ENCODE measurements at places on chromosomes 11 and 22.
A peak's percentile ranks its signal among the peaks of the same experiment; 100 is the strongest.

GRCh38 chr11:59172345-59173079 is 580 bp downstream of the DTX4 start:
- DNase-seq = no peak

GRCh38 chr11:75667255-75667830 is 1.5 kb downstream of the MAP6 start:
- no peak for DNase-seq

DNA sequence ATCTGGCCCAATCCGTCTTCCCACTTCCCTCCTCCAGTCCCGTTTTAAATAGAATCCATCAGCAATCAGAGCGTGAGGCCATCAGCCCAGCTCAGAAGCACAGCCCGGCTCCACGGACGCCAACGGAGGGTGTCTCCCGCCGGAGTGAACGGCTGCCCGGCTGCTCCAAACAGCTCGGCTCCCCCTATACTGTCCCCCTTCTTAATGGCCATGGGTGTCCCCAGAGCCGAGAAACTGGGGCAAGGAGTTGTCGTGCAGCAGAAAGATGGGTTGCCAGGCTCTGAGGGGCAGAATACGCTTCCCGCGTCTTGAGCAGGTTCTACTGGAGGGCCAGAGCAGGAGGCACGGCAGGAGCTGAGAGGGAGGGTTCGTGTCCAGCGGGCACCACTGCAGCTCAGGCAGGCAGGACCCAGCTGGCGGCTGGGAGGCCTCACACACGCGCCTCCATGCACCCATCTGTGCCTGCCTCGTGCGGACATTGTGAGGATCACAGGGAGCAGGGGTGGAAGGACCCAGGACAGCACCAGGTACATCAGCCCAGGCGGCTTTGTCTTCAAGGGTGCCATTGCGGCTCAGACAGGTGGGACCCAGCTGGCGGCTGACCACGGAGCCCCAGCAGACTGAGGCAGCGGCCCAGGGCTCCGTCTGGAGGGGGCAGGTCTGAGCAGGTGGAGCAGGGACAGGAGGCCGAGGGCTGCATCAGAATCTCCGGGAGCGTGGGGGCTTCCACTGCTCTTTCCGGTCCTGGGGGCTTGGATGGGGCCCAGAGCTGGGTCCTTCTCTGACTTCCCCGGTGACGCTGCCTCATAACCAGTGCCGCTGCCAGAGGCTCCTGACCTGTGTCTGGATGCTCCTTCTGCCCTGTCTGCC is 882.7 kb downstream of the BRD1 start:
- no peak for DNase-seq

GRCh38 chr11:40314327-40314726 is 1145.1 kb downstream of the LRRC4C start:
- no peak for DNase-seq

DNA sequence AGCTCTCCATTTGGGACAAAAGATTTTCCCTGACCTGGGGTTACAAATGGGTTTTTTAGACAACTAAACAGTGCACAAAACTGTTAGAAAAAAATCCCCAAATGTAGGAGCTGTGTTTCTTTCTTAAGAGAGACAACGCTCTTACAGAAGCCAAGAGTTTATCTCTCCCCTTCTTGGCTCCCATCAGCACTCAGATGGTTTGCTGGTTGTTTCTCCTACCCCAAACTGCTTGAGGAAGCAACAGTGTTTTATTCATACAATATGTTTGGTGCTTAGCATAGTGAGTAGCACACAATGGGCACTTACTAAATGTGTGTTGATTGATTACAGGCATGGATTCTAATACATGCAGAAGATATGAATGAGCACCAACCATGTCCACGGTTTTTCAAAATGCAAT is 209.5 kb upstream of the ANO5 start:
- no peak for DNase-seq

- DNase-seq = no peak
These were observed 1.0 kb downstream of the CUL5 start for GRCh38 chr11:108009497-108010370.

- DNase-seq = no peak
These were observed 623.6 kb downstream of the BRD1 start for GRCh38 chr22:49203859-49204598.

GRCh38 chr11:26901162-26901561 is 92.8 kb upstream of the FIBIN start:
- no peak for DNase-seq

GRCh38 chr11:16402654-16403447 is 46.5 kb upstream of the SOX6 start:
- no peak for DNase-seq

GRCh38 chr11:5297721-5298323 is 3.9 kb downstream of the OR51B4 start:
- DNase-seq = no peak

GRCh38 chr11:68328374-68329091 is 16.1 kb downstream of the LRP5 start:
- no peak for DNase-seq

DNA sequence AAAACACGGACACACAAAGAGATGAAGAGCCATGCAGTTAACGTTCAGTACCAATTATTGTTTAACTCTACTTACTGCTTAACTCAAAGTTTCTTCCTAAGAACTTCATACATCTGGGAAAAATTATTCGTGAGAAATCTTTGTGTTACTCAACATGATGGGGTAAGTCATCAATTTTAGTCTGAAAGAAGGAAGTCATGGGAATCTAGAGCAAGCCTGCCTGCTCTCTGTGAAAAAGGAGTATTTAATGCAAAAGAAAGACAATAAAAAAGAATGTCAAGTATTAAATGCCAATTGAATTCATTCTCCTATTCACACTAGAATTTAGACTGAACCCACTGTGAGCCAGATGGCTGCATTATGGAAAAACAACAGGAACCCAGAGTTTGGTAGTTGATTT is 16.0 kb downstream of the TMEM123 start:
- no peak for DNase-seq

DNA sequence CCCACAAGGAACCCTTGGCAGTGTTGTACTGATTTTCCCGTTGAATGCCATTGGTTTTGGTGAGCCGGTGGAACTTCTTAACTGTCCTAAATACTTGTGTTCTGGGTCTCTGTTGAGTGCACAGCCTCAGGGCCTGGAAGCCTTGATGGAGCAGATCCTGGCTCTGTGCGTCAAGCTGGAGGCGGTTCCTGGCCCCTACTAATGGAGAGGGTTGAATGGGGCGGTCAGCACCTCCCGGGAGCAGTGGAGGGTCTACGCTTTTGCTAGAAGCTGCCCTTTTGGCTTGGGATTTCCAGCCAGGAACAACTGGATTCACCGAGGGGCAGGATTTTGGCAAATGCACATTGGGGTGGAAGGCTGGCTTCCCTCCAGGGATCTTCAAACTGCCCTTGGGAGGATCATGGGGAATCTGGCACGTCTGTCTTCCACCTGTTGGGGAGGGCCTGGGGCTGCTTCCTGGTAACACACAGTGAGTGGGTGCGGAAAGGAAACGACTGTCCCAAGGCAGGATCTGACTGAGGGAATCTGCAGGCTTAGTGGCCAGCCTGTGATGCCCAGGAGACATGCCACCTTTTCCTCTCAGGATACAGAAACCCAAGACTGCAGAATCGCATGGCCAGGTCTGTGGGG is 6.9 kb upstream of the OSBPL5 start:
- DNase-seq = no peak

- DNase-seq = no peak
These were observed 4.2 kb upstream of the PIM3 start for GRCh38 chr22:49956418-49956770.

GRCh38 chr11:122004446-122004845 is 111.6 kb downstream of the BLID start:
- no peak for DNase-seq

DNA sequence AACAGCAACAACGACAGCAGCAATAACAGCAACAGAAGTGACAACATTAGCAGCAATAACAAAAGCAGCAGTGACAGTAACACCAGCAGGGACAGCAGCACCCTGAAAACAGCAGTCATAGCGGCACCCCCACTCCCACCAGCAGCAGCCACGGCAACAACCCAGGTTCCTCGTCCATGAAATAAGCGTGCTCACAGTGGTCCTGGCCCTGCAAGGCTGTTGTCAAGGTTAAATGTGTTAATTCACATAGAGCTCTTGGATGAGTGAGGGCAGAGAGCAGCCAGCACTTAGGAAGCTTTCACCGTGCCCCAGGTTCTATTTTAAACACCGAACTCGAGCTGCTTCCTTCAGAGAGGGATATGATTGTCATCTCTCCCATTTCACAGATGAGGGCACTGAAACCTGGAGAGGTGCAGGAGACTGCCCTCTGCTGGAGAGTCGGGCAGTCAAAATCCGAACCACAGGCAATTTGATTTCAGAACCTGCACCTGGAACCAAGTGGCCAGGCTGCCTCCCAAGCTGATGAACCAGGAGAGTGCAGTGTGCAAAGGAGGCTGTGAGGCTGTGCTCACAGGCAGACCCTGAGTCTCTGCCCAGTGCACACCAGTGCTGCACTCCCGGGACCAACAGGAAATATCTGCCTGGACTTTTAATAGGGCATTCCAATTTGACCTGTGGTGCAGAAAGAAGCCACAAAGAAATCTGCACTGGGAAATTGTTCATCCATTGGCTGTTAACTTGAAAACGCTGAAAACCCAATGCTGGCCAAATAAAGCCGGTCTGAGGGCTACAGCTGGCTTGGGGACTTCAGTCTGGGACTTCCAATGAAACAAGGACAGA is 22.9 kb upstream of the FGF3 start:
- DNase-seq = no peak

GRCh38 chr11:25992294-25992693 is 339.6 kb upstream of the ANO3 start:
- no peak for DNase-seq

- no peak for DNase-seq
These were observed 640.6 kb downstream of the TBC1D22A start for GRCh38 chr22:47402876-47403525.

DNA sequence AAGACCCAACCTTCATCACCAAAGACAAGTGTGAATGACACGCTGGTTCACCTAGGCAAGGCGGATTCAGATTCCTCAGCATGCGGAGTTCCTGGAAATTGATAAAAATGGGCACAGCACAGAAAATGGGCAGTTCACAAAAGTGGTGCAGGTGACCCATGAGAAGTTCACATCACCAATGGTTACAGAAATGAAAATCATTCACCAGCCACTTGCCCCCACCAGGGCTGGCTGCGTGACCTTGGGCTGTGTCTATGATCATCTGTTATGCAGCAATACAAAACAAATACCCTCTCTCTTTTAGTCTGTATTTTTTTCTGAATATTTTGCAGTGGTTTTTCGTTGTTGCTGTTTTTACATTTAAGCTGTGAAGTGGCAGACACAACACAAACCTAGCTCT is 415.9 kb downstream of the TBC1D22A start:
- DNase-seq = no peak

DNA sequence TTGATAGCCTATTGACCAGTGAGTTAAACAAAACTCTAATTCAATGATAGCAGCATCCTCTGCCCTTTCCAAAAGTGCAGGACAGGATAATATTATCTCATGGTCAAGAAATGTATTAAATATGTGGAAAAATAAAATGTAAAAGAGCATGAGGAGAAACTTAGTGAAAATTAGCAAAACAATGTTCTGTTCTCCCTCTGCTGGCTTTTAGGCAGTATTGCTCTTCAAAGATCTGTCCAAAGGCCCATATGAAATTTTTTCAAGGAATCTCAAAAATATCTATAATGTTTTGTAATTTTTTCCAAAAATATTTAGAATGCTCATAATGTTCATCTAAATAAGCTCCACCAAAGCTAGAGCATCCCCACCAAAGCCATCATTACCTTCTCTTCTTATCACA is 8.3 kb upstream of the ARL14EP start:
- no peak for DNase-seq

GRCh38 chr22:49353235-49353634 is 474.4 kb downstream of the BRD1 start:
- no peak for DNase-seq

- no peak for DNase-seq
These were observed 999 bp downstream of the FGF3 start for GRCh38 chr11:69818231-69818602.

- no peak for DNase-seq
These were observed 585 bp downstream of the ARHGEF12 start for GRCh38 chr11:120336641-120337354.

GRCh38 chr11:2201542-2201941 is 29.9 kb upstream of the TH start:
- no peak for DNase-seq

DNA sequence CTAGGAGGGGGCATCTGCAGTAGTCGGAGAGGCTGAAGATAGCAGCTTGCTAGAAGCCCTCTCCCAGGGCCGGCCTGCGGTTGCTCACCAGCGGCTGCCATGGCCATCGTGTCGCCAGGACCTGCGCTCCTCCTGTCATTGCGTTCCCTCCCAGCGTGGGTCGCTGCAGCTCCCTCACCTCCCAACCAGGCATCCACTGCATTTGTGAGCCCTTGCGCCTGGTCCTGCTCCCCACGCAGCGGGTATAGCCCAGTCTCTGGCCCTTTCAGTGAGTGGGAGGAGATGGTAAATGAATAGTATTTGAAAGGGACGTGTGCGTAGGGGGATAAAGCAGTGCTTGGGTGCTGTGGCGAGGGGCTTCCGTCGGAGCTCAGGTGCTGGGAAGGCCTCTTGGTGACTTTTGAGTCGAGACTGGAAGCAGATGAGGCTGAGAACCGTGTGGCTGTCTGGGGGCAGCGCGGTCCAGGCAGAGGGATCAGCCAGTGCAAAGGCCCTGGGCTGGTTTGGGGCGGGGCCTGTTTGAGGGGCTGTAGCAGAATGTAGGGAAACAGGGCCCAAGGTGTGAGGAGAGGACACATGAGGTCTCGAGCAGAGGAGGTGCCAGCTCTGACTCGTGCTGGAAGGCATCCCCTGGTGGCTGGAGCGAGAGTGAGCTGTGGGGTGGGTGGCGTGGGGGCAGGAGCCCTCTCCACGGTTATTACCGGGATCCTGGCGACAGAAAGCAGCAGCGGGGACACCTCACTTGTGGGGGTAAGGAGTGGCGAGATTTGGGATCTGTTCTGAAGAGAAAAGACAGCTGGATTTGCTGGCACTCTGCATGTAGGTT is 39.3 kb downstream of the LRP5 start:
- DNase-seq = no peak

DNA sequence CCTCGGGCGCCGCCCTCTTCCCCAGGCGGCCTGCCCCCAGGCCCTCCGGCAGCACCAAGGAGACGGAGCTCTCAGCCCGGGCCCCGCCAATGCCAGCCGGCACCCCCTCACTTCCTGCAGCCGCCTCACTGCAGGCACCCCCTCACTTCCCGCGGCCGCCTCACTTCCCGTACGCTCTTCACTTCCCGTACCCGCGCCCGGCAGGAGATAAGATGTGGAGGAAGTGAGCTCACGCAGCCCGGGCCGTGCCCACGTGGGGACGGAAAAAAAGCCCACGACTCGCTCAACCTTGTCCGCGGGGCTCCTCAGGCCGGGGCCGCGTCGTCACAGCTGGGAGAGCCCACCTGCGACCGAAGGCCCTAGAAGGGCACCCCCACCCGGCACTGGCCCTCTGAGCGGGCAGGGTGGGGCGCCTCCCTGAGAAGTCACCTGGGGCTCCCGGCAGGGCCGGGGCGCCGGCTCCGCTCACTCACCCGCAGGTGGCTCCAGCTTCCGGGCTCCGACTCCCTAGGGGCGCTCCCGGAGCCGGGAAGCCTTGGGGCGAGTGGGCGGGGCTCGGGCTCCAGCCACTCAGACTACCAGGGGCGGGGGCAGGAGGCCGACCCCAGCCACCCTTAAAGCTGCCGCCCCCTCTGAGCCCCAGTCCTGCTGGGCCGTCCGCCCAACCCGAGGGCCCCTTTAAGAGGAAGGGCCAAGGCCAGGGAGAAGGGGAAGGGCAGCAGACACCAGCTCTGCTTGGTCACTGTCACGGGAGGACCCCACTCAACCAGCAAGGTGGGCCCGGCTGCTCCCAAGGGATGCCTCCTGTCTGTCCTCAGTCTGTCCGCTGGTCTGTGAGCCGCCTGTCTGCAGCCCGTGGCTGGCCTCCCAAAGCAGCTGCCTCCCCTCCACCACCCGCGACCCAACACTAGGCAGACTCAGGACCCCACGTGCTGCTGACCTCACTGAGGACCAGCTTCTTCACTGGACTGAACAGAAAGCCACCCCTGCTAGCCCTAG is 31.4 kb downstream of the PISD start:
- DNase-seq = peak; percentile 75
